Posterior cingulate gyrus (tissue), 11 donors: ENCODE measurements at places on chromosomes 3 and 15.

GRCh38 chr3:129432036-129432435 lies 3.6 kb upstream of the EFCAB12 start:
- DNase-seq = no peak

- no peak for DNase-seq
Measured at GRCh38 chr15:54803134-54803808, 393.5 kb downstream of the RSL24D1 start.

- DNase-seq = peak; percentile 72
Measured at GRCh38 chr3:53709860-53710674, 136.2 kb downstream of the CHDH start.

DNA sequence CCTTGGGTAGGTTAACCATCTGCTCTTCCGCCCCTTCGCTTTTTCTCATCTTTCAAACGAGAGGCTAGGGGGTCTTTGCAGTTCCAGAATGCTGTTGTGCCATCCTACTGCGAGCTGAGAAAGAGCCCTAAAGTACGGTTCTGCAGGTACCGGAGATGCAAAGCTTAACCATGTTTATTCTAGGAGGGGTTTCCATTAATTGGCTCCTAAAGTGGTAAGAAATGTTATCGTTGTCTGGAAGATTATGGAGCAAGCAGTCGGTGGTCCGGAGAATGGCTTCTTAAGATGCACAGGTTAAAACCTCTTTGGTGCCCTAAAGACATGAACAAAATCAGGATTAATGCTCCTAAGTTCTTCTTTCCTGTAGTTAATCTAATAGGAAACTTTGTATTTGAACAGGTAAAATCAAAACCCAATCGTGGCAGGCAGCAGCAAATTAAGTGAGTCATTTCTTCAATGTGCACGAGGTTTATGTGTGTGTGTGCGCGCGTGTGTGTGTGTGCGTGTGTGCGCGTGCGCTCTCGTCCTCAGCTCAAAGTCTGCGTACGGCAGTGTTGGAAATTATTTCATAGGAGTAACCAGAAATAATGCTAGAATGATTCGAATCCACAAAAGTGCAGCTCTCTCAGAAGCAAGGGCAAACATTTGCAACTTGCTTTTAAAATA lies 772 bp downstream of the FAM81A start:
- no peak for DNase-seq

DNA sequence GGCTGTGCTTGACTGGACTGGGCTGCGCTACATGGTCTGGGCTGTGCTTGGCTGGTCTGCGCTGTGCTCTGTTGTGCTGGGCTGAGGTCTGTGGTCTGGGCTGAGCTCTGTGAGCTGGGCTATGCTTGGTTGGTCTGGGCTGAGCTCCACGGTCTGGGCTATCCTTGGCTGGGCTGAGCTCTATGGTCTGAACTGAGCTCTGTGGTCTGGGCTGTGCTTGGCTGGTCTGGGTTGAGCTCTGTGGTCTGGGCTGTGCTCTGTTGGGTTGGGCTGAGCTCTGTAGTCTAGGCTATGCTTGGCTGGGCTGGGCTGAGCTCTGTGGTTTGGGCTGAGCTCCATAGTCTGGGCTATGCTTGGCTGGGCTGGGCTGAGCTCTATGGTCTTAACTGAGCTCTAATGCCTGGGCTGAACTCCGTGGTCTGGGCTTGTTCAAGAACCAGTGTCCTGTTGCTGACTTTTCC lies 92.0 kb downstream of the PLXNA1 start:
- peak; percentile 52 for DNase-seq

DNA sequence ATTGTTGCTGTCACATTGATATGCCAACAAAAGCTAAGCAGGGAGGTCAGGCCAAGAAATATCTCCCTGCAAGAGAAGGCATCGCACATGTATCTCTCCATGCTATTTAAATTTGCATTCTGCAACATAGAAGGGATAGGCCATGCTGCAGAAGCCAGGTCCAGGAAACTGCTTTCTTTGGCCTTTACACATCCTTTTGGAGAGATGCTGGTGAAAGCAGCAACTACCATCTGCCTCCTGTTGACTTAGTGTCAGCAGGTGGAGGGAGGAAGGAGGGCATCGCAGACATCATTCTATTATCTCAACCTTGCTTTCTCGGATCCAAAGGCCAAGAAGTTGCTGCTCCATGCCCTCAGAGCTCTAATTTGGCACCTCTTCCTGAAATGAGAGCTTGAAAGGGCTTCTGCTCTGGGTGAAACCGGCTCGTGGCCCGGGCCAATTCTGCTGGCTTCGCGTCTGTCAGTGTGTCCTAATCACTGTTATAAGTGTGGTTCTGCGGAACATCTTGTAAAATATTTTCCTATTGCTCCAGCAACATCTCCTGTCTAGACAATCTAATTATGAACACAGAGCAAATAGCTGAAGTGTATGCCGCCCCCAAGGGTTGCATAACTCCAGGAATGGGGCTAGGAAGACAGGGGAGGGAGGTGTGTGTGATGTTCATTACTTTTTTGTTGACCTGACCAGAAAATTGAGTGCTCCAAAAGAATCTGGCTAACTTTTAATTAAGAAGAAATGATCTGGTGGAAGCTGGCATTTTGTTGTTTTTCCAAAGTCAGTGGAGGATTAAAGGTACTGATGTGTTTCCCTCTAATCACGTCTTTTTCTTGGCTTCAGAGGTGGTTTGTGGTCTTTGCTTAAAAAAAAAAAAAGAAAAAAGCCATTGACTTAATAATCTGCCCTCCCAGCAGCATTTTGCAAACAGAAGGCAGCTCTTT lies 89.1 kb downstream of the TPRG1 start:
- DNase-seq = no peak

DNA sequence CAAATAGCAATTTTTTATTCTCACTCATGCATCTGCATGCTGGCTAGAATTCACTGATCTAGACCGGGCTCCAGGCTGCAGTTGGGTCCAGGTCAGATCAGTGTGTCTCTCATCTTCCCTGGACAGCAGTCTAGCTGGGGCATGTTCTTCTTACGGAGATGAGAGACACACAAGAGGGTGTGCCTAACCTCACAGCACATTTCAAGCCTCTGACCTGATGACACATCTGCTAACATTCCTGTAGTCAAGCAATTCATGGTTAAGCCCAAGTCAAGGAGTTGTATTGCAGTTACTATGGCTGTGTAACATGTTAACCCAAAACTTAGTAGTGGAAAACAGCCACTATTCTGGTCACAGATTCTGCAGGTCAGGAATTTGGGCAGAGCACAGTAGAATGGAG lies 13.1 kb downstream of the BSN start:
- DNase-seq = no peak

DNA sequence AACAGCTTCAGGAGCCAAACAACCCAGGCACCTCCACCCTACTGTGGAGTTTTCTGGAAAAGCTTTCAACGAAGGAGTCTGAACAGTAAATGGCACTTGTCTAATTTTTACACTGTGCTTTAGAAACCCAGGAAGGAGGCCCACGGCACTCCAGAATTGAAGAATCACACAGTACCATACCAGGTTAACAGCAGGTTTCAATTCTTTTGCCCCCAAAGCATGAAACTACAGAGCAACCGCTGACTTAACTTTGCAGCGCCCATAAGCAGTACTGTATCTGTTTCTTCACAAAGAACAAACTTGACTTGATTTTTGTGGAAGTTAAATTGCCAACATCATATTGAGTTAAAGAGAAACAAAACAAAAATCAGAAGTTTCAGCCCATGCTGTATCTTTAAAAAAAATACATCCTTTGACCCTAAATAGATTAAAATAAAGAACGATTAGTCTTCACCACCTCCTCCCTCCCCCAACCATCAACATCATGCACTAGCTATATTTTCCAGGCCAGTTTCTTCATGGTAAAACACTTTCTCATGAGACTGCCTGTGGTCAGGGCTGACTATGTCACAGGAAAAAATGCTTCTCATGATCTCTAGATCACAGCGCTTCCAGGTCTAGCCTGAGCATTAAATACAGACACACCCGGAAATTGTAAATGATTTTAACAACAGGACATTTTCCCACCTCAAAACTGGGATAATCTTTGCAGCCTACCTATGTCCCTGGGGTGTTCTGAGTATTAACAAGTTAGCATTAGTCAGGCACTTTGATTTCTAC lies 456.3 kb downstream of the FOXP1 start:
- no peak for DNase-seq

- DNase-seq = no peak
Measured at GRCh38 chr15:80732167-80732566, 37.1 kb downstream of the ABHD17C start.

- DNase-seq = no peak
Measured at GRCh38 chr15:70535955-70536338, 227.4 kb downstream of the UACA start.

DNA sequence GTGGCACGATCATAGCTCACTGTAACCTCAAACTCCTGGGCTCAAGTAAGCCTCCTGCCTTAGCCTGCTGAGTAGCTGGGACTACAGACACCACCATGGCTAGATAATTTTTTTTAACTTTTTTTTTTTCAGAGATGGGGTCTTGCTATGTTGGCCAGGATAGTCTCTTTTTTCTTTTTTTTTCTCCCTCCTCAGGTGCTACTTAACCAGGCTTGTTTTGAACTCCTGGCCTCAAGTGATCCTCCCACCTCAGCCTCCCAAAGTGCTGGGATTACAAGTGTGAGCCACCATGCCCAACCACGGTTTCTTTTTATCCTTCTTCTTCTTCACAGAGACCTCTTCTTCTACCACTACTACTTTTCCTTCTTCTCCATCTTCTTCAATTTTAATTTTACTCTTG lies 53.8 kb upstream of the MAP4 start:
- no peak for DNase-seq

GRCh38 chr3:174162550-174162949 lies 696.6 kb upstream of the NAALADL2 start:
- DNase-seq = no peak

GRCh38 chr3:188687389-188687788 lies 484.4 kb upstream of the TPRG1 start:
- DNase-seq = no peak

GRCh38 chr15:57401546-57401945 lies 25.2 kb downstream of the CGNL1 start:
- no peak for DNase-seq

DNA sequence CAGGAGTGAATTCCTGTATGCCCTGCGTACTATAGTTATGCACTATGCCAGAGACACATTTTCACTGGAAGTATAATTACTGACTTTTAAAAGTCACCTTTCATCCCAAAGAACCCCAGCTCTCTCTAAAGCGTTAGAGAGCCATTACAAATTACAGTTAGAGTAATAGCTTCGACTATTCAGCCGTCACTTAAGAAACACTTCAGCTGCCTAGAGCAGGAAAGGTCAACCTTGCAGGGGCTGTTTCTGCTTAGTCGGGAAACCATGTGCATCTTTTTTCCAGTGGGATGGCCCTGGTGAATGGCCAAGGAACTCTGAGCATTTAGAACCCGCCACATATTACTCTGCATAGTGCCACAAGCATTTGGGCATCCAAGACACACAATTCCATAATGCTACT lies 235.9 kb downstream of the ARRDC4 start:
- no peak for DNase-seq

DNA sequence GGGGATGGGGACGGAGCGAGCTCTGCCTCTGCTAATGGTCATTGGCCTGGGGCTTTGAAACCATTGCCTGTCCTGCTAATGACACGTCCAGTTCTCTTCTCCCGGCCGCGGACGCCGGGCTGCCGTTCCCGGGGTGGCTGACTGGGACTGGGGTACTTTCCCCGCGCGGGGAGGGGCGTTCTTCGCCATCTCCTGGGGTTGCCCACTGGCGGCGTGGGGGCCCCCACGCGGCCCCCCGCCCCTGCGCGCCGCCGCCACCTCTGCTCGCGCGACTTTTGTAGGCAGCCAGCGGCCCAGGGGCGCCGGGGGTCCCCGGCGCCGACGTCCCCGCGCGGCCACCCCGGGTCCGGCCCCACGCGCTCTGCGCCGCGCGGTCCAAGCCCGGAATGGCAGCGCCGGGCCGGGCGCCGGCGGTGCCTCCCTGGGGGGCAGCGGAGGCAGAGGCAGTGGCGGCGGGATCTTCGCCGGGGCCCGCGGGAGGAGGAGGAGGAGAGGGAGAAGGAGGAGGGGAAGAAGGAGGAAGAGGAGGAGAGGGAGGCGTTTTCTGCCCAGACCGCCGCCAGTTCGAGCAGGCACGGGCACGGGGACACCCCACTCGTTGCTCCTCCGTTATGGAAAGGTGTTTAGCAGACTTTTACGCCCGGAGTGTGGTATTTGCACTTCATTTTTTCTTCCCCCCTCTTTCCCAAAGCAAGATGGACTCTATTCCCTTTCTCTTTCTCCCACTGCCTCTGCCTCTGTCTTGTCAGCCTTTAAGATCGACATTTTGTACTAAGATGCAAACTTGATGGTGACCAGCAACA lies 2.3 kb downstream of the BBX start:
- DNase-seq = peak; percentile 32

DNA sequence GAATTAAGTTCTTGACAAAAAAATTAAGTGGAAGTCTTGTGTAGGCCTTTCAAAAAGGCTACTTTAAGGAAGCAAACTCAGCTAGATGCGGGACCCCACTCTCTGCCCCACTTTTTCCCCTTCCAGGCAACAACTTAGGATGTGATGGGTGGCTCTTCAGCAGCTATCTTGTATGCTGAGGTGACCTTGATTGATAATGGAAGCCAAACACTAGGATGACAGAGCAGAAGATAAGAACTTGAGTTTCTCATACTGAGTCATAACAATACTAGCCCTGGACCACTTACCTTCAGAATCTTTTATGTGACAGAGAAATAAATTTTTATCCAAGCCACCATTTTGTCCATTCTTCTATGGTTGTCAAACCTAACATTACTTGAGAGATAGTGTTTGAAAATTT lies 16.1 kb downstream of the PDCD10 start:
- no peak for DNase-seq

DNA sequence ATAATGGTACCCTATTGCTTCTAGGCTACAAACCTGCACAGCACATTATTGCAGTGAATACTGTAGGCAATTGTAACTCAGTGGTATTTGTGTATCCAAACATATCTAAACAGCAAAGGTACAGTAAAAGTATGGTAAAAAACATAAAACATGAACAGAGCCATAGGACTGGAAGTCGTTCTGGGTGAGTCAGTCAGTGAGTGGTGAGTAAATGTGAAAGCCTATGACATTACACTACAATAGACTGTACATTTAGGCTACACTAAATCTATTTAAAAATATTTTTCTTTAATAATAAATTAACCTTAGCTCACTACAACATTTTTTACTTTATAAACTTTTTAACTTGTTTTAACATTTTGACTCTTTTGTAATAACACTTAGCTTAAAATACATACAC lies 21.3 kb downstream of the RAB6B start:
- DNase-seq = no peak

- no peak for DNase-seq
Measured at GRCh38 chr3:60698117-60698516, 553.1 kb downstream of the FHIT start.

GRCh38 chr15:89114990-89115389 lies 26.7 kb downstream of the ABHD2 start:
- DNase-seq = no peak

- no peak for DNase-seq
Measured at GRCh38 chr3:125959317-125960065, 9.5 kb upstream of the ROPN1B start.

DNA sequence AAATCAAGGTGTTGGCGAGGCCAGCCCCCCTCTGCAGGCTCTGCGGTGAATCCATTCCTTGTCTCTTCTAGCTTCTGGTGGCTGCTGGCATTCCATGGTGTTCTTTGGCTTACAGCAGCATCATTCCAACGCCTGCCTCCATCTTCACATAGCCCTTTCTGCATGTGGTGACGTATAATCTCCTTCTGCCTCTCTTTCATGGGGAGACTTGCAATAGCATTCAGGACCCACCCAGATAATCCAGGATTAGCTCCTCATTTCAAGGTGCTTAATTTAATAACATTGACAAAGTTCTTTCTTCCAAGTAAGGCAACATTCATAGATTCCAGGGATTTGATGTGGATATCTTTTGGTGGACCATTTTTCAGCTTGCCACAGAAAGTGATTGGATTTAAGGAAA lies 35.8 kb downstream of the ISG20 start:
- DNase-seq = no peak
